ENCODE measurements at places on chromosomes 3 and 15.

- no peak for DNase-seq
Observed at GRCh38 chr3:159265705-159266104, 463.9 kb downstream of the MFSD1 start.

- no peak for DNase-seq
Observed at GRCh38 chr3:113263020-113263419, 51.7 kb downstream of the BOC start.

DNA sequence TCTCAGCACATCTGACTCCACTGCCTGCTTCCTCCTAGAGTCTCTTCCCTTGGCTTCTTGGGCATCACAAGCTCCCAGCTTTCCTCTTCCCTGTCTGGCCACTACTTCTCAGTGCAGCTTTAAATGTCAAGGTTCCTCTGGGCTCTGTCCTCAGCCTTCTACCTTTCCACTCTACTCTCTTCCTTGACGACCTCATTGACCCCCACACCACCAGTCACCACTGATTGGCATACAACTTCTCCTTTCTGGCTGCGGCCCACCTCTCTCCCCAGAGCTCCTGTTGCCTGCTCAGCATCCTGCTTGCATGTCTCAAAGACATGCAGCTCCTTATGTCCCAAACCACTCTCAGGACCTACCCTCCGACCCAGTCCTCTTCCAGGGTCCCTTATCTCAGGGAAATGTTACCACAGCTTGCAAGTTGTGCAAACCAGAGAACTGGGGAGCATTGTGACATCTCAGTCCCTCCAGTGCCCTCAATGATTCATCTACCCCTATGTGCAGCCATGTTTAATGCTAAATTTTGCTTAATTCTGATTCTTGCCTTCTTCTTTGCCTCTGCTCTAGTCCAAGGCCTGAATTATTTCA lies 49.9 kb downstream of the TRPM1 start:
- no peak for DNase-seq

DNA sequence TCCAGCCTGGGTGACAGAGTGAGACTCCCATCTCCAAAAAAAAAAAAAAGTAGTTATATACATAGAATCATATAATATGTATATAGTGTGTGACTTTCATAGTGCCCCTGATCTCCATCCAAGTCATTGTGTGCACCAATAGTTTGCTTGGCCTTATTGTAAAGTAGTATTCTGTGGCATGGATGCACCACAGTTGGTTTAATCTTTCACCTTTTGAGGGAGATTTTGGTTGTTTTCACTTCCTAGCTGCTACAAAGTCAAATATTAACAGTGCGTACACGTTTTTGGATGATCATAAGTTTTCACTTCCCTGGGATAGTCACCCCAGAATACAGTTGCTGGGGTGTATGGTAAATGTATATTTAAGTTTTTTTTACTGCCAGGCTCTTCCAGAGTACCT lies 162.8 kb downstream of the PTPRG start:
- no peak for DNase-seq

GRCh38 chr15:69891070-69891536 lies 206.6 kb downstream of the TLE3 start:
- DNase-seq: no peak

DNA sequence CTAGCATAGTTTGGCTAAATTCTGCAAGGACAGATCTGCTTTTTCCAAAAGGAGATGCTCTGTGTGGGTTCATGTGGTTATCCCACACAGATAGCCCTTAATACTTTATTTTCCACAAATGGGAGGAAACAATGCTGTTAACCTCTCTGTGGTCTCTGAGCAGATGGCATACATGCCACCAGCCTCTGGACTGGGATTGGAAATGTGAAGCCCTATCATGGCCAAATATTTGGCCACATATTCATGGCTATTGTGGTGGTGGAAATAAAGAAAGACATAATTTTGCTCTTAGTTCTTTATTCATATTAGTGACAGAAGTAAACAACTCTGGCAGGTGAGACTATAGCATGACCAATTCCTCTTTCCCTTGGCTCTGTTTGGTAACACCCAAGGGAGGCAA lies 726.2 kb downstream of the ROBO1 start:
- DNase-seq: no peak

All from effector memory CD4-positive, alpha-beta T cell (primary cell).